ENCODE measurements at places on chromosomes 7 and 10.

GRCh38 chr7:26950889-26951288, 86.5 kb upstream of the SKAP2 start:
- DNase-seq, result no peak

DNA sequence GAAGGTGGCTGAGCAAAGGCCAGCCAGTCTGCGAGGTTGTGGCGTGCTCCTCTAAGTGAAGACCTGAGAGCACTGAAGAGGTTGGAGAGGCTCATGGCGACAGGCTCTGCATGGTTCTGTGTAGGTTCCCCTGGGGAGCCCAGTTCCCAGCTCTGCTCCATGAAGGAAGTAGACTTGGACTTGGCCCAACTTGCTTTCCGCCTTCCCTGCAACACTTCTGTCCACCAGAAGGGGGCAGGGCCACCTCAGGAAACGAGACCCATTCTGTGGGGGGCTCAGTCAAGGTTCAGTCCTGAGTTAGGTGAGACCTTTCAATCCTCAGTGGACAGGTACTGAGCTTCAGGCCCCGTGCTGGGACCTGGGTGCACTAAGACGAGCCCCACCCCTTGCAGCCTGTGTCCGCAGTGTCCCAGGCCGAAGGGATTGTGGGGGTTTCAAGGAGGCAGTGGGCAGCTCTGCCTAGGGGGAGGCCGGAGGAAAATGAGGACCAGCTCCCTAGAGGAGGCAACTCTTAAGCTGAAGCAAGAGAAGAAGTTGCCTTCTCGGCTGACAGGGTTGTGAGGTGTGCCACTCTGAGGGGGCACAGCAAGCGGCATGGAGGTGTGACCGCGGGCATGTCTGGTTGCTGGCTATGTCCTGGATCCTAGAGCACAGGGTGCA, 15.0 kb upstream of the PCBD1 start:
- DNase-seq, result no peak

GRCh38 chr7:99380032-99380822, 5.7 kb downstream of the ARPC1B start:
- DNase-seq, result no peak

GRCh38 chr10:36381748-36382147, 739.7 kb upstream of the FZD8 start:
- DNase-seq, result no peak

DNA sequence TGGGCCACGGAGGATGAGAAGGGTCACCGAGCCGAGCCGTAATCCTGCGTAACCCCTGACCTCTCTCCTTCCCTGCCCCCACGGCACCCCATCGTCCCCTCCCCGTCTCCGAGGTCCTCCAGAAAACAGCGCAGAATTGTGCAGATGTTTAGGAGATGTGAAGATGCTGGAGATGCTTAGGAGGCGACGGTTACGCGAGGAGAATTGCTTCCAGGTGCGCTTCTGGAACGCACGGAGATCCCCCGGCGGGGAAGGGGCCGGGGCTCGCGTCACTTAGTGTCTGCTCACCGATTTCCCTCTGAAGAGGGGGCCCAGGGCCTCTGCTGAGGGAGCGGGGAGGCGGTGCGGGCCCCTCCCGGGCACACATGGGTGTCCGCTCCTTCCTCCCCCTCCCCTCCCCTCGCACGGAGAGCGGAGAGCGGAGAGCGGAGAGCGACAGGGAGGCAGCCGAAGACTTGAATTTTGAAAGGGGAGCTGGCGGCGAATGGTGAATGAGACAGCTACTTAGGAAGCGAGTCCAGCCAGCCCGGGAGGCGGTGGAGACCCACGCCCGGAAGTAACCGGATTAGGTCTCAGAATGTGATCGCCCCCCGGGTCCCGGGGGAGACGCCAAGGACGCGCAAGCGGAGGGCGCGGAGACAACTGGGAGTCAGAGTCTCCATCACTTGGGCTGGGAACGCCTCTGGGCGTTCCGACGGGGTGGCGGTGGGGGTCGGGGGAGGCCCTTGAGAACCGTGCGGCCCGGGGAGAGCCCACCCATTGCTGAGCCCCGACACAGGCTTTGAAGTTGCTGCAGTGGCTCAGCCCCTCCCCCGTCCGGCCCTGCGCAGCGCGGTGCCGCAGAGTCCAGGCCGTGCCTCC, 8.7 kb upstream of the EN2 start:
- no peak for DNase-seq

DNA sequence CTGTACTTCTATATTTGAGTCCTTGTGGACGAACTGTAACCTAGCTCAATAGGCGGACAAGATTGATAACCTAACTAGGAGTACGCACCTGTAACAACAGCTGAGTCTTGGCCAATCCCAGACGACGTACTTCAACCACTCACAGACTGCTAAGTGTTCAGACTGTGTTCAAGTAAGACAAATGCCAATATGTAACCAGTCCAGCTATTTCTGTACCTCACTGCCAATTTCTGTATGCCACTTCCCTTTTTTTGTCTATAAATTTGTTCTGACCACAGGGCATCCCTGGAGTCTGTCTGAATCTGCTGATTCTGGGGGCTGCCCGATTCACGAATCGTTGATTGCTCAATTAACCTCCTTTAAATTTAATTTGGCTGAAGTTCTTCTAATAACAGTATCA, 32.2 kb downstream of the HACD1 start:
- no peak for DNase-seq

DNA sequence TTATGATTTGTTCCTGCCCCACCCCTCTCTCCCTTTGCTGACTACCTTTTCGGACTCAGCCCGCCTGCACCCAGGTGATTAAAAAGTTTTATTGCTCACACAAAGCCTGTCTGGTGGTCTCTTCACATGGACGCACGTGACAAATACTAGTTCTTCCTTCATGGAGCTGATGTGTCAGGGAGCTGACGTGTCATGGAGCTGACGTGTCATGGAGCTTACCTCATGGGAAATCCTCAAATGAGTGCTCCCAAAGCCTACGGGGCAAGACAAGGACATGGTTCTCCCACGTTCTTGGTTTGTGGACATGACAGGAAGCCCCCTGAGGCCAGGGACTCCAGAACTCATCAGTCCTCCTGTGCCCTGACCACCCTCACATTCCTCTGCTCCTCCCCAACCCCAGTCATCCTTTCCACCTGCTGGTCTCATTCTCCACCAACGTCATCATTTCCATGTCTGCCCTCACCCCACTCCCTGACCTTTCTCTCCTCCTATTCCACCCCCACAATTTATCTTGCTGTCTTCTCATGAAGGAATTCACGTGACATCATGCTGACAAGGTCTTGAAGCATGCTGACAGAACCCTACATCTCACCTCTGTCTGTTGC, 261.3 kb downstream of the TCERG1L start:
- DNase-seq, result no peak
